D721Med (cell line): ENCODE measurements at places on chromosomes 6 and 20.

DNA sequence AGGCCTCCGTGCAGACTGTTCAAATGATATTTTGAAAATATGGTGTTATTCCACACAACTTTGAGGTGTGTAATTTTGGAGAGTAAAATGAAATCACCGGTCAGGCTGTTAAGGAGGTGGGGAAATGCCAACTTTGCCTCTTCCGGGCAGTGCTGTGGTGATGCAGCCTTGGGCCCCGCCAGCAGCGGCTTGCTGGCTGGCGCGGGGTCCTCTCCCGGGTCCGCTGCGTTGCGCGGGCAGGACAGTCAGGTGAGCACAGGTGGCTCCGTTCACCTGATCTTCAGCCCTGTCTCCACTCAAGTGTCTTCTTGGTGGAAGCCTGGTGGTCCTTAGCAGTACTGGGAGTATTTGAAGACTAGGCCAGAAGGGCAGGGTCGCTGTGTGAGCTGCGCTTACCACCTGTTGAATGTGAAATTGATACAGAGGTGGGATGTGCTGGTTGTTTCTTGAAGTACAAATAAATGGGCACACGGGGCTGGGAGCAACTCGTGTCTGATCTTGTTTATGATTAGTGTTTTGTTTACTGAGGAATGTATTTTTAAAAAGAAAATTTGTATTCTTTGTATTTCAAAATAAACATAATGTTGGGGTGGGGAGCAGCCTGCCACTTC is 184.2 kb downstream of the ARID1B start:
- DNase-seq: no peak

- no peak for DNase-seq
These were observed 11.4 kb downstream of the SENP6 start for GRCh38 chr6:75613056-75613501.

DNA sequence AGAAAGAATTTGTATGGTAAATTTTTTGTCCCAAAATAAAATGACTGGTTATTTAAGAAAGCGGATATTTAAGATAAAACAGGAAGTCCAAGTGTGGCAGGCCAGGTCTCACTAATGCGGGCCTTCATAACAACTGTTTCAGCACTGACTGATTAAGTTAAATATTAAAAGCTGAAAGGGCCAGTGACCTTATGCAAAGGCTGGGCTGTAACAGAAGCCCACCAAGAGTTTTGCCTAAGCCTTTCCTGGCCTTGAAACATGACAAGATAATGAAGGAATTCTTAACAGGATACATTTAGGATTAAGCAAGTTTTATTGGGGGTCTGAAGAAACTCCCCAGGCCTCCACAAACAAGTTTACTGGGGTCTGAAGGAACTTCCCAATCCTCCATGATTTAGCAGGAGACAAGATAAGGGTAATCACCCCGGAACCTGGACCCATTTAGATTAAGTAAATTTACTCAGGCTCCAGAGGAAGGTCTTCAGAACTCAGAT is 36.3 kb downstream of the ZNF133 start:
- DNase-seq: no peak

DNA sequence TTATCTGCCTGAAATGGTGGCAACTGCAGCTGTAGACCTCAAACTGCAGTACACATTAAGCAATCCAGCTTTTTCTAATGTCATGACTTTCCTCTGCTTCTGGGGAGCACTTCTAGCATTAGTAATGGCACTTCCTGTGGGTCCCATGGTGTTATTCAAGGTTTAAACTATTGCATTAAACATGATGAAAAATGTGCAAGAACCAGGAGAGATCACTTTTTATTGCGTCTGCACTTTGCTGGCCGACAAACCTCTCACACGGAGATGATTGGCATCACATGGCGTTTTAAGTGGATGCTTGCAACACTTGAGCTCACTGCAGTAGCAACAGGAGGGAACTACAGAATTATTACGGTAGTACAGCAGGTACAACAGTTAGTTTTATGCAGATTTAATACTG is 148.4 kb downstream of the HIVEP2 start:
- no peak for DNase-seq

- no peak for DNase-seq
These were observed 55.6 kb downstream of the SLX4IP start for GRCh38 chr20:10490706-10491105.
